ENCODE measurements at places on chromosomes 11 and 22.

- no peak for DNase-seq
These were observed 5.3 kb downstream of the CD44 start for GRCh38 chr11:35144136-35144741.

DNA sequence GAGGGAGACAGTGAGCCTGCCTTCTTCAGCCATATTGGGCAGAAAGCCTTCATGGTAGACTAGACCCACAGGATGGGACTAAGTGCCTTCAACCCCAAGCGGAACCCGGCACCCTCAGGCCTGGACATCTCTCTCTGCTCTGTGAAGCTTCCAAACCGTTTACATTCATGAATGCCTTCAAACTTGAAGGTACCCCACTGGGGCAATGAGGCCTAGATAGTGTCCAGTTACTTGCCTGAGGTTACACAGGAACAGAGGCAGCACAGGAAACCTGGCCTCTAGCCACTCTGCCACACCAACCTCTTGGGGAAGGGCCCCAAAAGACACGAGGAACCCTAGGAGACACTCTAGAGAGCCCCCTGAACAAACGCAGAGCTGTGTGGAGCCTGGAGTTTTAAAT lies 14.5 kb upstream of the CYP2R1 start:
- DNase-seq: no peak

GRCh38 chr11:70040452-70040851 lies 37.7 kb upstream of the ANO1 start:
- no peak for DNase-seq

DNA sequence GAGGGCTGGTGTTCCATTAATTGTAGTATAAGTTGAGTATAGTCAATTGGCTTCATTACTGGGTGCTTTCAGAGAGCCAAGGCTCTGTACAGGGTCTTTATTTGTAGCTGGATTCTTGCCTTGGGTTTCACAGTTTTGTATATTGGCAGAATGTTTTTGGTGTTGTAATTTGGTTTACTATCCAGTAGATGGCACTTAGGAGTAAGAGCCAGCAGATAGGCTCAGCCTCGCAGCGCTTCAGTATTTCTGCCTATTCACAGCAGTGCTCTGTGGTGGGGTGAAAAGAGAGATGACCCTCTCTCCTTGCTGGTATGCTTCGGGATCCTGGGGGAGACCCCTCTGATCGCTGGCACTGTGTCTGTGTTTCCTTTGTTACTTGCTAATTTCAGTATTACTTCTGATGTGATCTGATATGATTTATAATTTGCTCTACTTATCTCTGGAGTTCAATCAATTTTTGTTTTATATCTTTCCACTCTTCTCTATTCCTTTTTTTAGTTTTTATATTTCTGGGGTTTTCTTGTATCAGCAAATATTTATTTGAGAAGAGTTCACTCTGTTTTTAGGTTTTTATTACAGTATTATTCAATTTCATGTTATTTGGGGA lies 52.2 kb downstream of the ANO5 start:
- no peak for DNase-seq

- DNase-seq: no peak
These were observed 48.0 kb upstream of the CLPB start for GRCh38 chr11:72482211-72482812.

- DNase-seq: no peak
These were observed 579 bp downstream of the TANGO2 start for GRCh38 chr22:20021196-20022181.

GRCh38 chr11:69531071-69531716 lies 49.7 kb downstream of the LINC01488 start:
- no peak for DNase-seq

- DNase-seq: no peak
These were observed 4.4 kb downstream of the MOGAT2 start for GRCh38 chr11:75721852-75722668.

DNA sequence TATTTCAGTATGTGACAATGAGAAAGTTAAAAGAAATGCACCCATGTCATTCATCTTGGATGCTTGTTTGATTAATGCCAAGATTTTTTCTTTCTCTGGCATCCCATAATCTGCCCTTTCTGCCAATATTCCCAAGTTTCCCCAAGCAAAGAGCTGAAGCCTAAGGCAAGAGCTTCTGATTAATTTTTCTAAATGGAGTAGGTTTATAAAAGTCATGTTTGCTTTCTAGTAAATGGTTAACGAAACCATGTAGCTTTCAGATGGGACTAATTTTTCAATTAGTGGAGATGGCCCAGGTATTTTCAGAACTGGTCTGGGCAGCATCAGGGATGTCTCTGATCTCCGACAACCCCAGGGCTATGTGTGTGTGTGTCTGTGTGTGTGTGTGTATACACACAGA lies 55.3 kb downstream of the LRRC4C start:
- no peak for DNase-seq

DNA sequence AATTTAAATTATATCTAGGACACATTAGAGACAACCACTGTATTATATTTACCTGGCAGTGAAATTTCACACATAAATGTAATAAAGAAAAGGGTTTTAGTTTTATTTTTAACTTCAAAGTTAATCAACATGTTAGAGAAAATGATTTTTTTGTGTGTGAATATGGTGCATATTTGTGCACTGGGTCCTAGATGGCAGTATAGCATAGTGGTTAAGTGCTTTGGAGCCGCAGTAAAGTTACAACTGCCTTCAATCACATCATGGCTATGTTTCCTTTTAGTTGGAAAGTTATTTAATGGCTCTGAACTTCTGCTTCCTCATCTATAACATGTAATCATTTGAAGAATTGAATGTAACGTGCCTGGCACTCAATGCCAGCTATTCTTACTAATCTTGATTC lies 108.9 kb upstream of the DDI1 start:
- DNase-seq: no peak

DNA sequence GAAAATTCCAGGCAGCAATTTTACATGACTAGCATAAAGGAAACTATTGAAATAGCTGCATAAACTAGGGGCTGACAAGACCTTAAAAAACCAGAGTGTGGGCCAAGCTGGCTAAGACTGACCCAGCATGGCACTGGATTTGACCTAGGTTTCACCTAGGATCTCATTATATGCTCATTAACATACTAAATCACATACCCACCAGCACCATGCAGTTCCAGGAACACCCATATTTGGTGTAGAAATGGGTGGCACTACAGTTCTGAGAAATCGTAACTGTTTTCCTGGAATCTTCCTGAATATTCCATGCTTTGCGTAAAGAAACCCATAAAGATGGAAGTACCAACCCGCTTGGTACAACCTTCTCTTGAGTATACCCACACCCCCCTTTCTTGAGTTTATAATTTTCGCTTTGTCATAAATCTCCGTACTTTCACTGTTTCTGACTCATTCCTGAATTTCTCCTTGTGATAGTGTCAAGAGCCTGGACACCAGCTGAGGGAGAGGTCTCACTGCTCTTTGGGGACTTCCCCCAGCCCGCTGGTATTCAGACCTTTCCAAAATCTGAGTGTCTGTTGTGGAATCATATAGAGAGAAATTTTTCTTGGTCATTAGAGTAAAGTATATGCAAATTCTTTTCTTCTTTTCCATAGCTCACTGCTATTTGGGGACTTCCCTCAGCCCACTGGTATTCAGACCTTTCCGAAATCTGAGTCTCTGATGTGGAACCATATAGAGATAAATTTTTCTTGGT lies 55.1 kb downstream of the MTMR3 start:
- no peak for DNase-seq

- no peak for DNase-seq
These were observed 25.0 kb upstream of the KRTAP5-7 start for GRCh38 chr11:71502026-71502425.

DNA sequence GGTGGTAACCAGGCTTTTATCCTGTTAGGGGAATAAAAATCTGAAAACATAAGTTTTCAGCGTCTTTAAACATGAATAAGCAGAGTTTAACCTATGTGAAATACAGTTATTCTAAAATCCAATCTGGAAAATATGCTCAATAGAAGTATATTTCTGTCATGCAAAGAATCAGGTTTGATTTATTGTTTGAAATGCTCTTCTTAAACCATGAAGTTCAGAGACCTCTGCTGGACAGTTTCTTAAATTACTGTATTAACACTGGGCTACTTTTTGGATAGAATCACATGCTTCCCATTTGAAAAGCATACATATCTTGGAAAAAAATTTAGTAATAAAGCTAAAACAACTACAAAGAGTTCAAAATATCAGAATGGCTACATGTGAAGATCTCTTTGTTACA lies 25.4 kb downstream of the APIP start:
- DNase-seq: no peak

- DNase-seq: no peak
These were observed 2.1 kb downstream of the CD44 start for GRCh38 chr11:35141071-35141470.

DNA sequence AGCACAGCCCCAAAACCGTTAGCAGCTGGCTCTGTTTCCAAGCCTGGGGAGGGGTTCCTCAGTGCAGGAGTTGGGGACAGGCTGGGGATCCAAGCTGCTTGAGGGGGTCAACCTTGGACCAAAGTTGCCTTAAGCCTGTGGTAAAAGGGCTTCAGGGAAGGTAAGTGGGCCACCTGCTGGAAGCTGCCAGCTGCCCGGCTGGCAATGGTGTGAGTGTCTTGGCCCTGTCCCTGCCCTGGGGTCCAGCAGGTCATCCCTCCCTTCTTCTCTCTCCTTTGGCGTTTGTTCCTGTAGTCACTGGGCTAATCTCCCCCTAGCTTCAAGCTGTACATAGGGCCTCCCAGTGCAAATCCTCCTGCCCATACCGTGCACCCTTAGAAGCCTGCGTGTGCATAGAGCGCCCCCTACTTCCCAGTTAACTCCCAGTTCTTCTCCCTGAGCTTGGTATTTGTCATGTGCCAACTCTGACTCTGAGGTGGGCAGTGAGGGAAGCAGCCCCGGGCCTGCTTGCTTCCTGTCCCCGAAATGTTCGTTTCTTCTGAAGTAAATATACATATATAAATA lies 4.4 kb downstream of the TMEM258 start:
- DNase-seq: no peak

GRCh38 chr11:113464416-113464815 lies 10.8 kb downstream of the DRD2 start:
- no peak for DNase-seq

- no peak for DNase-seq
These were observed at the start of gene KCNE3 for GRCh38 chr11:74466916-74467885. KCNE3 (minus strand) TSS chr11:74467549; CDS start chr11:74457563, 9,986 bp downstream.

GRCh38 chr11:111982541-111983186 lies 42.5 kb upstream of the DLAT start:
- DNase-seq: no peak

GRCh38 chr11:84671325-84671999 lies 955.7 kb downstream of the DLG2 start:
- DNase-seq: no peak

DNA sequence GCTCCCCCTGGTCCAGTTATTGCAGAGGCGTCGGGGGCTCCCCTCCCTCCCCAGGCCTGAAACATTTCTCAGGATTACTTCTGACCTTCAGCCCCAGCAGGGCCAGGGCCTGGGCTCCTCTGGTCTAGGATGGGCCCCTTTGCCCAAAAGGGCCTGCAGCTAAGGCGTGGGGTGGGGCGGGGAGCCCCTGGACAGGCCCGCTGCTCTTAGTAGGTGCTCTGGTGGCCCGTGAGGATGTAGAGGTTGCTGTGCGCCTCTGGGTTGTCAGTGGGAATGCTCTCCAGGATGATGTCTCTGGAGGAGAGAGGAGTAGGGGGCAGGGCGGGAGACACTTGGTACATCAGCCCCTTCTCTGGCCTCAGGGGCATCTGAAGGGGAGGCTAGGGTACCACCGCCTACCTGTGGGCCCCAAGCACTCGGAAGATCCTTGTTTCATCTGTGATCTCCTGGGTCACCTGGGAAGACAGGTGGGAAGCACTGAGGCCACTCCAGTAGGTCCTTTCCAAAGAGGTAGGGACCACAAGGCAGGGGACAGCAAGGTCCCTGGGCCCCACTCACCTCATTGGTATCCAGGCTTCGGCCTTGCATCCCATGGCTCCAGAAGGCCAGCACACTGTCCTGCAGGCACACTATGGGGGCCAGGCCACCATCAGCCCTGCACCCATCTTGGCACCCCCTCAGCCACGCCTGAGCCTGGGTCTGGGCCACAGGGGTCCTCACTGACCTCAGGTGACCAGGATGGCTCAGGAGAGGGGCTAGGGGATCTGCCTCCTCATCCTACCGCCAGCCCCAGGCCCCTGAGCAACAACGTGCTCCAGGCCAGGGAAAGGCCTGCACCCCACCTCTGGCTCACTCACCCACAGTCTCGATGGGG lies 11.2 kb upstream of the SF1 start:
- DNase-seq: no peak

- DNase-seq: no peak
These were observed 100.7 kb downstream of the CEP164 start for GRCh38 chr11:117428186-117428855.

DNA sequence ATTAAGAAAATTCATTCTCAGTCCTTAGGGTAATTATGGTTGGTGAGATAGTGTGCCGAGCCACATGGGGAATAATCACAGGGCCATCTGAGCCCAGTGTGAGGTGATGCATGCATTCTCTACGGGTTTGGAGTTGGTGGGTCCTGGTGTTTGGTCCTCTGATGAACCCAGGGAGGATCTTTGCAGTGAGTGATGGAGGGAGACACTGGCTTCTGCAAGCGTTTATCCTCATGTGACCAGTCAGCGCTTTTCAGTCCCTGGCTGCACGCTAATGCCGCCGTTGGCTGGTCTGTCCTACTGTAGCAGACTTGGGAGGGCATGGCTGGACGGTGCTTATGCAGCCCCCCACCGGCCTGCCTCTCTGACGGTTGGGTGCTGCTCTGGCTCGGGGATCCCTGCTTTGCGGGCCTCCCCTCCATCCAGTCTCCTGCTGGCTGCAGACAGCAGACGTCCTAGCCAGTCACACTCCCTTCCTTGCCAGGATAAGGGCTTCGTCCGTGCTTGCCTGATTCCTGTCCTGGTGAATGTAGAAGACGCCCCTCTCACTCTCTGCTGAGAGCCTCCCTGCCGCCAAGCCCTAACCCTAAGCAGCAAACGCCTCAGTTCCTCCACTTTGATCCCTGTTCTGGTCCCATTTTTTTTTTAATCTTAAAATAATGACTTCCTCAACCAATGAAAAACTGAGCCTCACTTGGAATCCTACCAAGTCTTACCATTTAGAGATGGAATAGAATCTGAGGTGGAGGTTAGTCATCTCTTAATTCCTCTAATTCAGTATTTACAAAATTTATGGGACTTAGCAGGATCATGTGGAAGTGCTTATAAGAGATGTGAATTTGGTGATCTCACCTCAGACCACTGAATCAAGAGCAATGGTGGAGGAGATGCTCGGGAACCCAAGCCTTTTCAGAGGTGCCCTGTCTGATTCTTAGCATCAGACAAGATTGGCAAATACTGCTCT lies 143.7 kb upstream of the SORL1-AS1 start:
- DNase-seq: no peak

DNA sequence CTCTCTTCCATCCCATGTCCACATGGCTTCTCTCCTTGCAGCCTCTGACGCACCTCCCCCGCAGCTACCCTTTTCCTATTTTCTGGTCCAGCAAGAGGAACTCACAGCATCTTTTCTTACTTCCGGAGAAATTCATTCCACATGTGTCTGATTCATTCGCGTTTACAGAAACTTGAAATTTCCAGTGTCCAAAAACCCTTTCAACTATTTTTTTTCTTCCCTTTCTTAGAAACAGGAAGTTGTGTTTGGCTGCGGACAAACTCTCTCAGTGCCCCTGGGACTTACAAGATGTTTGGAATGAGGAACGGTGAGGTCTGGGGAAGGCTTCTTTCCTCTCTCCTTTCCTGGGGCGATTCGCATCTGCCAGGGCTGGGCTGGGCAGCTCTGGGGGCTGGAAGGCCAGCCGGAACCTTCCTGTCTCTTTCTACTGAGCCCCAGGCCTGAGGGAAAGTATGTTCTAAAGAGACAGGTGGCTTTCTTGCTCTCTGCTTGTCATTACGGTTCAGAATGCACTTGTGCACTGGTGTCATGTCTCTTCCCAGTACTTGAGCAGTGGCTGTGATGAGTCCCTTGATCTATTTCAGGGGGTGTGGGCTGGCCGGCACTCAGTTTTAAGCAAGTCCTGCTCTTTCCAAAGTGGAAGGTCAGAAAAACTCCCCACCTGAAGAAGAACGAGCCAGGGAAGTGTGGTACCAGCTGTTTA lies 27.5 kb downstream of the ADAMTS8 start:
- DNase-seq: no peak
